ENCODE measurements at places on chromosomes 11 and 22.
A peak's percentile ranks its signal among the peaks of the same experiment; 100 is the strongest.

DNA sequence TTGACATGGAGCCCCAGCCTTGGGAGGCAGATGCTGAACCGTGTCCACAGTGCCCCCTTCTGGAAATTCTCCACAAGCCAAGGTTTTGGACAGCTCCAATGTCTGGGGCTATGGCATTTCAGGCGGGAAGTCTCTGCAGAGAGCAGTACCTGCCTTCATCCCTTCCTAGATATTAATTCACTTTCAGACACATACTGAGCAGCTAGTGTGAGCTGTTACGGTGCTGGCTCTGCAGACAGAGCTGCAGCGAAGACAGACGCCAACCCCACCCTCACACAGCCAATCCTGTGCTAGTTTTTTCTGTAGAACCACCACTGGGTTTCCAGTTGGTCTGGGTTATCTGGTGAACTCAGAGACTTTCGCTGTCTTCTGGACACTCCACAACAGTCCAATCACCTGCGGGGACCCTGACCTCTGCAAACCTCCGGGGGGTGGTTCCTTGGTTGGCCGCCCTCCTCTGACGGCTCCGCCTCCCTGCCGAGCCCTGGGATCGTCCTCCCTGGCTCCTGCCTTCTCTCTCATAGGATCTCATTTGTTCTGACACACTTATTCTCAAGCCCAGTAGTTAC is 9.1 kb downstream of the LMF2 start:
- DNase-seq = peak; percentile 32

DNA sequence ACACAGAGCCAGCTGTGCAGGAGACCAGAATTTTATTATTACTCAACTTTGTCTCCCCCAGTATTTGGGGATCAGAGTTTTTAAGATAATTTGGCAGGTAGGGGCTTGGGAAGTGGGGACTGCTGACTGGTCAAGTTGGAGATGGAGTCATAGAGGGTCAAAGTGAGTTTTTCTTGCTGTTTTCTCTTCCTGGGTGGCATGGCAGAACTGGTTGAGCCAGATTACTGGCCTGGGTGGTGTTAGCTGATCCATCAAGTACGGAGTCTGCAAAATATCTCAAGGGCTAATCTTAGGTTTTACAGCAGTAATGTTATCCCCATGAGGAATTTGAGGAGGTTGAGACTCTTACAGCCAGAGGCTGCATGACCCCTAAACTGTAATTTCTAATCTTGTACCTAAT is 153.5 kb downstream of the OR4C45 start:
- no peak for DNase-seq

DNA sequence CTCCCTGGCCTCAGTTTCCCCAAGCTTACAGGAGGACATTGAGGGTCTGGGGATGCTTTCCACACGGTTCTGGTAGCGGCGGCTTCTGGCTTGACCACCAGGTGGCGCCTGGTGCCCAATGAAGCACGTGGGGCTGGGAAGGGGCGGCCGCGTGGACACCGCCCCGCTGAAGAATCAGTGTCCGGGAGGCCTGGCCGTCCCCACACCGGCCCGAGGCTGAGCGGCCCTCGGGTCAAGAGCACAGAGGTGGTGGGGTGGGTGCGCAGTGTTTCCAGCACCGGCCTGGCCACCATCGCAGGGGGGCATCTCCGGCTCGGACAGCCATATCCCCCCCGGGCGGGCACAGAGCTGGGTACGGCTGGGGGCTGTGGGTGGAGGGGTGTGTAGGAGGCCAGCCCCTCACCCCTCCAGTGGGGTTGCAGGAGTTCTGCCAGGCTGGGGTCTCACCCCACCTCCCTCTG is 27.8 kb upstream of the PPARA start:
- DNase-seq = peak; percentile 24

GRCh38 chr11:13280092-13280722 is 2.6 kb downstream of the BMAL1 start:
- no peak for DNase-seq

- no peak for DNase-seq
Measured at GRCh38 chr11:36123336-36124101, 165.7 kb downstream of the COMMD9 start.

GRCh38 chr11:71333473-71333872 is 81.1 kb upstream of the SHANK2 start:
- DNase-seq = no peak

GRCh38 chr22:49535126-49535525 is 292.5 kb downstream of the BRD1 start:
- DNase-seq = no peak

GRCh38 chr11:64146036-64146955 is 19.6 kb downstream of the MACROD1 start:
- DNase-seq = no peak

- DNase-seq = no peak
Measured at GRCh38 chr11:130477586-130478203, 29.2 kb downstream of the ADAMTS15 start.

DNA sequence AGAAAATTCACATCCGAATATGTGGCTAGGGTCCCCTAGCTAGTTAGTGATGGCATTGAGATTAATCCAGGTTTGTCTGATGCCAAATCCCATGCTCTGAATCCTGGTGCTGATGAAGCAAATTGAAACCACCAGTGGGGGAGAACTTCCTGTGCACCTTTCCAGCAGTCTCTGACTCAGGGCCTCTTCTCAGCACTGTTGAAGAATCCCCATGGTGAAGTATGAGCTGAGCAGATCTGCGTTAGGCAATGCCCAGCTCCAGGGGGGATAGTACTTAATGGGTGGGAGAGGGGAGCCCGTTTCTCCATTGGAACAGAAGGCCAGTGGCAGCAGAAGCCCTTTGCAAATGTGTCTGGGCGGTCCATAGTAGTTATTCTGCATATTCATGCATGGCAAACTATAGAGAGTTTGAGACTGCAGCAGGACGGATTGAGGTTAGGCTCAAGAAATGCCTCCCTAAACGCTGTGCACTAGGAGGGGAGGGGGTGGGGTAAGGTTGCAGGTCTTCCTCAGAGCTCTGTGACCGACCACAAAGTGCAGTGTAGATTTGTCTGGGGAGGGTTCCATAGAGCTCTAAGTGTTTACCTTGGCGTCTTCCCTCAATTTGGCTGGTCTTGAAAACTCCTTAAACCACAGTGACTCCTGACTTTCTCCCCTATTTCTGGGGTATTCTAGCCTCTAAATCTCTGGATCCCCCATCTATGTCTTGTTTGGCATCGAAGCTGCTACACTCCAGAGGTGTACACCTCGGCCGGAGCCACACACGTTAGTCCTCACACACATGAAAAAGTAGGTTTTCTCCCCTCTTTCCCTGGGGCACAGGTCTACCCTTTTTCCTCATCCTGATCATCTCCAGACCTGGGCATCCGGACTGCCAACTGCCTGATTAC is 4.8 kb downstream of the POU2F3 start:
- DNase-seq = no peak

DNA sequence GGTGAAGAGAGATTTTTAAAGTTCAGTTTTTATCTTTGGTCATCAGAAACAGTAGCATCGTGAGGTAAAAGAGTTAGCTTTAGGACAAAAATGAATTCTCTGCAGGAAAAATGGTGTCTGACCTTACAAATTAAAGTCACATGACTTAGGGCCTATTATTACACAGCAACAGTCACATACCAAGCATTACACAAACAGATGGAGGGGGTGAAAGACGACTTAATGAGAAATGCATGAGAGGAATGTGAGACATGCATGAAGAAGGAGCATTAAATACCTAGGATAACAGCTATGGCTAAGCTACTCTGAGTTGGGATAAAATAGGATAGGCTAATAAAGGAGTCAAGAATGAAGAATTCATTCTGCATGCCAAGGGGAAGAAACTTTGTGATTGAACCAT is 77.5 kb downstream of the BLID start:
- DNase-seq = no peak

DNA sequence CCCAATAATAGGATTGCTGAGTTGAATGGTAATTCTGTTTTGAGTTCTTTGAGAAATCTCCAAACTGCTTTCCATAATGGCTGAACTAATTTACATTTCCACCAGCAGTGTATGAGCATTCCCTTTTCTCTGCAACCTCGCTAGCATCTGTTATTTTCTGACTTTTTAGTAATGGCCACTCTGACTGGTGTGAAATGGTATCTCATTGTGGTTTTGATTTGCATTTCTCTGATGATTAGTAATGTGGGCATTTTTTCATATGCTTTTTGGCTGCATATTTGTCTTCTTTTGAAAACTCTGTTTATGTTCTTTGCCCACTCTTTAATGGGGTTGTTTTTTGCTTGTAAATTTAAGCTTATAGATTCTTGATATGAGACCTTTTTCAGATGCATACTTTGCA is 97.4 kb downstream of the FDX1 start:
- no peak for DNase-seq

- no peak for DNase-seq
Measured at GRCh38 chr22:29103121-29103520, 30.3 kb downstream of the KREMEN1 start.

DNA sequence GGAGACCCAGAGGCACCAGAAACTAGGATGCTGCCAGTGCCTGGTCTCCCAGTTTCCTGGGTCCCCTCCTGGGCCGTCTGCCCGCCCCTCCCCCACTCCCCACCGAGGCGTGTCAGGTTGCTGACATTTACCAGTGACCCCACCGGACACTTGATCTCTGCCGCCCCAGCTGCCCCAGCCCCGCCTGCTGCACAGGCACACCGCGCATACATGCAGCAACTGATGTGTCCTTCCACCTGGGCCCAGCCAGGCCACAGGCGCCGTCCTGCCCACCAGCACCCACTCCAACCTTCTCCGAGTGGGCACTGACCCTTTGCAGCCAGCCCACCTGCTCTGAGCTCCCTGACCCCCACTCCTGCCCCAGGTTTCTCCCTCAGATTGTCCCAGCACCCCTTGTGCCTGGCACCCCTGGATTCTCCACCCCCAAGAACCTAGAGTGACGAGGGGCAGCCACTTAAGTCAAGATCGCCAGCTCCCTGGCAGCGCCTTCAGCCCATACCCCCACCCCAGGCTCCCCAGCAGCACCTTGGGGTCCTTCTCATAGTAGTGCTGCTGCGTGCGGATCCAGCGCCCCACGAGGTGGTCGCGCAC is 548 bp downstream of the PYGM start:
- DNase-seq = no peak

- DNase-seq = no peak
Measured at GRCh38 chr22:48348855-48349254, 1478.8 kb downstream of the BRD1 start.

- DNase-seq = no peak
Measured at GRCh38 chr11:63603180-63603518, 11.1 kb downstream of the PLAAT3 start.

GRCh38 chr22:17929909-17930308 is 94.5 kb downstream of the MICAL3 start:
- no peak for DNase-seq

DNA sequence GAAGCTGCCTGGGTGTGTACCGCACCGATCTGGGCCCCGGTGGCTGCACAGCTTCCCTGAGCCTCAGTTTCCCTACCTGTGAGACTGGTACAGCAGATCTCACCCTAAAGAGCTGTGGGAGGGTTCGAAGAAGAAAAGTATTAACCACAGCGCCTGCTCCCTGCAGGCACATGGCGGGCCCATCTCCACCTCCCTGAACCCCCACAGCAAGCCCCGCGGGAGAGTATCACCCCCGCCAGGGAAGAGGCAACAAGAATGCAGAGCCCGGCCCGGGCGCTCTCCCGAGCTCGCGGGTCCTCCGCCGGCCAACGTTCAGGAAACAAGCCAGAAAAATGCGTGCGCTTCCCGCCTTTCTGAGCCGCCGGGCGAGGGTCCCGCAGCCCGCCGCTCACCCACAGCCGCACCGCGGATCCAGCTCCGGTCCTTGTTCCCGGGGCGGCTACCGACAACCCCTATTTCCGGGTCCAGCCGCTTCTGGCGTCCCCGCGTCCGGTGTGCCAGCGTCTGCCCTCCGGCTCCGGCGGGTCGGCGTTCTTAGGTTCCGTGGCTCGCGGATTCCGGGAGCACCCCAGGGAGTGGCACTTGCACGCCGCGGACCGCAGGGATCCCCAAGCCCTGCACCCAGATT is at the start of gene TOP3B:
TSS of gene TOP3B (minus strand) at position 450 of the 628 bp plus-strand sequence. CDS start 7,078 bp downstream, outside the sequence.
- peak; percentile 68 for DNase-seq

DNA sequence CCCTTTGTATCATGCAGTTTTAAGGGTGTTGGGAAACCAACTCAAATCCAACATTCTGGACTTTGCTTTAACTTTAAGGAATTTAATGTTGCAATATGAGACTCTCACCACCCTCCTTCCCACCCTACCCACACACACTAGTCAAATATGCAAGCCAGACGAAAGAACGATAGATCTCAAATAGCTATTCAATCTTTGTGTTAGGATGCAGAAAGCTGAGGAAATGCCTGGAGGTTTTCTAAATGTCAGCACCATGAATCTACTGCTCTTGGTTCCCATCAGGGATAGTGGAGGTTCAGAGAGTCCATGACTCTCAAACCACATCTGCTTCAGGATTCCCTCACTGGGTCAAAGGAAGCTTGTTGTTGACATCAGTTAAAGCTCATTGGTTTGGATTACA is 33.7 kb downstream of the EXPH5 start:
- no peak for DNase-seq

DNA sequence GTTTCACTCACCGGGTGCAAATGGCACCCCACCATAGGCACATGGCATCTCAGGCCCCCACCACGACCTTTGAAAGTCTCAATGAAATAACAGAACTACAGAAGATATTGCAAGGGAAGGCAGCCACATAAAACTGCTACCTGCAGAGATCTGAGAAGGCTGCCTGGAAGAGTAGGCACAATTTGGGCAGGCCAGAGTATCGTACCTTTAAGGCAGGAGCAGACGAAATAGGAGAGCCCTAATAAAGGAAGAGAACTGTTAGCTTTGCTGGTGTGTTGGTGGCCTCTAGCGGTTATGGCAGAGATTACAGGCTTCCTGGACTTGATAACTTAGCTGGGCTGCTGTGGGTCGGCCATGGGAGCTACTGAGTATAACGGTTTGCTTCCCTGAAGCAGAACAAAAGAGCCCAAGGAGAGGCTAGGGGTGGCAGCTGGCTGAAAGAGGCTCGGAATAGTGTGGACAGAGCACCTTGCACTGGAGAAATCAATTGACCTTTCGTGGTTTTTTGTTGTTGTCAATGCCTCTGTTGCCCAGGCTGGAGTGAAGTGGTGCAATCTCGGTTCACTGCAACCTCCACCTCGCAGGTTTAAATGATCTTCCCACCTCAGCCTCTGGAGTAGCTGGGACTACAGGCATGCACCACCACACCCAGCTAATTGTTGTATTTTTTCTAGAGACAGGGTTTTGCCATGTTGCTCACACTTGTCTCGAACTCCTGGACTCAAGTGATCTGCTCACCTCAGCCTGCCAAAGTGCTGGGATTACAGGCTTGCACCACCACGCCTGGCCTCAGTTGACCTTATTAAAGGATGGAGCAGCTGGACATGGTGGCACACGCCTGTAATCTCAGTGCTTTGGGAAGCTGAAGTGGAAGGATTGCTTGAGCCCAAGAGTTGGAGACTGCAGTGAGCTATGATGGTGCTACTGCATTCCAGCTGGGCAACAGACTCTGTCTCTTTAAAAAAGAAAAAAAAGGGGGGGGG is 4.8 kb downstream of the SDF2L1 start:
- DNase-seq = peak; percentile 56

GRCh38 chr11:13862845-13863392 is 99.6 kb upstream of the SPON1 start:
- no peak for DNase-seq

DNA sequence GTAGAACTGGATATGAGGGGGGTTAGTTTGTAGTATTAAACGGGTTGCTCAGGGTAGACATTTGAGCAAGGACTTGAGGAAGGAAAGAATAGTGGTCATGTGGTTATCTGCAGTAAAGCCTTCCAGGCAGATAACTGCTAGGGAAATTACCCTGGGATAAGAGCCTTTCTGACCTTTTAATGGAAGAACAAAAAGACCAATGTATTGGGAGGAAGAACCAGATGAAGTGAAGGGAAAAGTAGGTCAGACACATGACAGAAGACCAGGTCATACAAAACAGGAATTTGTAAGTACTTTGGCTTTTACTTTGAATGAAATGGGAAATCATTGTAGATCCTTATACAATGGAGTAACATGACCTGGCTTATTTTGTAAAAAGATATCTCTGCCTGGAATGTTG is 241.9 kb upstream of the CTSC start:
- no peak for DNase-seq

Data from stimulated activated CD8-positive, alpha-beta memory T cell treated with anti-CD3 and anti-CD28 coated beads, Interleukin-7, amount 100 ng/mL, for 1 hour (primary cell).